ENCODE measurements at places on chromosomes 2 and 18.
A peak's percentile ranks its signal among the peaks of the same experiment; 100 is the strongest.

- peak; percentile 74 for DNase-seq
Measured at GRCh38 chr2:29014811-29015421, 33.8 kb downstream of the TOGARAM2 start.

DNA sequence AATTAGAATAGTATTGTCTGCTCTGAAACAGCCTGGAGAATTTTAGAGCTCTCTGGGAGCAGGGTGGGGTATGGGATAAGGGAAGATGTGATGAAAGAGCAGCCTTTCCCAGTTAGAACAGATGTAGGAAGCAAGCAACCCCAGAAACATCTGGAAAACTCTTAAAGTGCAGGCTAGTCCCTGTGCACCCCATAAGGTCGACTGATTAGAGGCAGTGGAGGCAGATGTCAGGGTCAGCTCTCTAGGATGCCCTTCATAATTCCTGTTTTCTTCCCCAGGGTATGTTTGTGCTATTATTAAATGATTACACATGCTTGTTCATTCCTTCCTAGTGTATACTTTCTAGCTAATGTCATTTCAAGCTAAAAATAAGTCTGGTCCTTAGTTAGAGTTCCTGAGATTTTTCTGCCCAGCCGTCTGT lies 41.7 kb downstream of the PTPRM start:
- DNase-seq: no peak

GRCh38 chr18:79965119-79965902 lies 868 bp downstream of the HSBP1L1 start:
- no peak for DNase-seq

DNA sequence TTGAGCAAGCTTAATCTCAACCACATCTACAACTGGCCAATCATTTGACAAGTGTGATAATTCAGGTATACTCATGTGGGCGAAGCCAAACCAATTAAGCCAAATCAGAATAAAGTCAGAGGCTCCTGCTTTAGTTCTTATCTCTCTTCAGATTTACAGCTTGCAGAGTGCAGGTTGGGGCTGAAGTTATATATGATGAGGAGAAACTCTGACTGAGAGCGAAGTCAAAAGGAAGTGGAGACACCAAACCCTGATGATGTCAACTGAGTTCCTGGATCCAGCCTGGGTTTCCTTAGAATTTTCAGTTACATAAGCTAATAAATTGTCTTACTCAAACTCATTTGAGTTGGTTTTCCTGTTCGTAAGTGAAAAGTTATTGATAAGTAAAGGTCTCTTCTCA lies 73.9 kb downstream of the ASXL2 start:
- DNase-seq: no peak

DNA sequence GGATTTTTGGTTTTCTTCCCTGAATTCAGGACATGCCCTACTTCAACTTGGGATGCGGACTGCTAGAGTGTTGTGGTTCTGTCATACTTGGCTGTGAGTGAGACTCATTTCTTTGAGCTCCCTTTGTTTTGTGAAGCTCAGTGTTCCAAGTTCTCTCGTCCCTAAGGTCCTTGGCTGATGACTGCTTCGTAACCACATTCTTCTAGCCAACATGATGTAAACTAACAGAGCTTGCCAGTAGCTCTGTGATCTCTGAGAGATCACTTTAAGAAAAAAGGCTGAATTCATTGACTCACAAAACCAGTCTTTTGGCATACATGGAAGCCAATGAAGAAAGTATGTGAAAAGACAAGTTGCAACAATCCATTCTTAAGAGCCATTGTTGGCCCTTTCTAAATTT lies 96.9 kb upstream of the MSTN start:
- DNase-seq: no peak

GRCh38 chr2:172177581-172177980 lies 74.9 kb upstream of the DLX2 start:
- DNase-seq: no peak

DNA sequence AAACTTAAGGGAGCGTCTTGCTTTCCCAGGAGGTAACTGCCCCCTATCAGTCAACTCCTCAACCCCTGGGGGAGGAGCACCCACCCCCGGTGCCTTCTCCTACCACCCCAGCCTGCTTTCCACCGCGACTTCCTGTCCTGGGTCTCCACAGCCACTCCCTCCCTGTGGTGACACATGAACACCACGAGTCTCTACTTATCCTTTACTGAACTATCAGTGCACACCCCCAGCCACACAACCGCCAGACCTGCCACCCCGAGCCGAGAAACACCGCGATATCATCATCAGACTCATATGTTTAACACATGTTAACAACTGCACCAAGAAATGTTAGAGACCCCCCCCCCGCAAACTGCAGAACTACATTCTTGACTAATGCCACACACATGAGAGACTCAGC lies 43.3 kb downstream of the LONRF2 start:
- DNase-seq: no peak

DNA sequence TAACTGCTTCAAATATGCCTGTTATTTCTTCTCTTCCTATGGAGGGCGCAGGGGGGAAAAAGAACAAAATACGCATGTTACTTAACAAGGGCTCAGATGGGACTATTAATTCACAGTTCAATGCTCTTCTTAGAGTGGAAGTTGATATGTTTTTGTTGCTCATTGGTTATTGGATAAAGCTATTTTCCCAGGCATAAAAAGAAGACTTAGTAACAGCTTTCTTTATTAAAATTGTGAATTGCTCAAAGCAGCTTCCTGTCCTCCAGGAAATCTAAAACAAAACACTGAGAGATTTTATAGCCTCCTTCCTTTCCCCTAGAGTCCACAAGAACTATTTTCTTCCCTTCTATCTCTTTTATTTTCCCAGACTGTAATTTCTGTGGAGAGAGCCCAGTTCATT lies 180.8 kb downstream of the SH3BP4 start:
- DNase-seq: no peak

GRCh38 chr2:122670897-122671296 lies 915.4 kb downstream of the TSN start:
- DNase-seq: no peak

DNA sequence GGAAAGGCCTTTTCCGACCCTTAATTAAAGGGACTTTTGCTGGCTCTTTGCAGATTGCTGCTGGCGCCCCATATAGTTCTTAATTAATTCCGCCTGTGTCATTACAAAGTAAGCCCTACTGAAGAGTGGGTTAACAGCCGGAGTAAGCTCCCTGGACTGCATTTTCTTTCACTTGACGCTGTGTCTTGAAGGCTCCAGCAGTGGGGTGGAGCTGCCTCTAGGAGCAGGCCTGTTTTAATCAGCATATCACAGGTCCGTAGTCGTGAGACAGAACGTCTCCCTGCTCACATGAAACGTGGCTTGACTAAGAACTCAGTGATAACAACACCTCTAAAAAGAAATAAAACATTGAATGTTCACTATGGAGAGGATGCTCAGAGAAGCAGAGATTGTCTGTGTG lies 329.9 kb upstream of the RAB12 start:
- no peak for DNase-seq

DNA sequence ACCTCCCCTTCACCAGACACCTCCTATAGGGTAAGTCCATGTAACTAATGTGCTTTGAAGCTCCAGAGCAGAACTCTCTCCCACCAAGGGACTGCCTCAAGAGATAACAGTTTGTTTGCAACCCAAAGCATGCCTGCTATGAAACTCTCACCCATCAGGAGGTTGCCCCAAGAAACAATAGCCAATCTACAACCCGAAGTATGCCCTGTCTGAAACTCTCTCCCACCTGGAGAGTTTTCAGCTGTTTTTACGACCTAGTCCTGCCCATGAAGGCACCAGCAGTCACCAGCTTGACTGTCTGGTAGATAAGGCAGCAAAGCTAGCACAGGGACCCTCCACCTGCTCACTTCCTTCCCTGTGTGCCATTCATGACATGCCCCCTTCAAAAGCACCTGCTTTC lies 533.9 kb upstream of the CRIM1 start:
- no peak for DNase-seq
